ENCODE measurements at places on chromosomes 16 and 17. TPM values are rescaled to one million over a fixed set of nuclear protein-coding genes. Genes with fewer than 3 reads are reported as not detected.

Gene KRTAP3-2
- not detected for total RNA-seq

Gene ATP5PD
- total RNA-seq: 323 TPM

Gene FBXO39
- 0.32 TPM for total RNA-seq

Gene SPNS2
- total RNA-seq: under 0.01 TPM

Gene CTRB1
- not detected for total RNA-seq

Gene MT1X
- 24.2 TPM for total RNA-seq

Gene PABPN1L
- total RNA-seq: not detected

Gene TEKT1
- total RNA-seq: not detected

Gene ODAD4
- 0.43 TPM for total RNA-seq

Gene AOC3
- total RNA-seq: 0.32 TPM

Gene ANKRD40CL
- not detected for total RNA-seq

Gene HIGD1B
- total RNA-seq: not detected

Gene CHAD
- total RNA-seq: not detected

Gene NEUROD2
- total RNA-seq: not detected

Gene NPIPA7
- 1.9 TPM for total RNA-seq

Gene TBC1D3H
- total RNA-seq: not detected

Measured in fibroblast of villous mesenchyme (primary cell).